GM12865 (cell line): ENCODE measurements at places on chromosomes 5 and 9.

- peak; percentile 13 for DNase-seq
Measured at GRCh38 chr9:536597-537511, 304.6 kb upstream of the DMRT1 start.

DNA sequence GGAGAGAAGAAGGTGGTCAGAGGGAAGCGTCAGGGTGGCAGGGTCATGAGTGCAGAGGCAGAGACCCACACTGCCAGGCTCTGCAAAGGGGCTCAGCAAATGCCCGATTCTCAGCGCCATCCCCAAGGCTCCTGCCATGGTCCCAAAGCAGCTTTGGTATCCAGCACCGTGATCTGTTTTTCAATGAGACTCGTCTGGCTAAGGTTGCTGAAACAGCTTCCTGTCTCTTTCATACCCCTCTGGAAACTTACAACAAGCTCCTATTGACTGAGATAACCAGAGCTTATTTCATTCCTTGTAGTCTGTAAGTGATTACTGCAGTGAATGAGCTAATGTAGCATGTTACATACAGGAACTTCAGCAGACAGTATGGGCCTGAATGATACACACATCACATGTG, 568.6 kb upstream of the DAP start:
- DNase-seq, result no peak

- no peak for DNase-seq
Measured at GRCh38 chr5:93891491-93892480, 150.4 kb upstream of the POU5F2 start.

GRCh38 chr9:92966518-92966800, 19.1 kb downstream of the FGD3 start:
- no peak for DNase-seq

- no peak for DNase-seq
Measured at GRCh38 chr5:131515348-131515747, 119.7 kb downstream of the RAPGEF6 start.

DNA sequence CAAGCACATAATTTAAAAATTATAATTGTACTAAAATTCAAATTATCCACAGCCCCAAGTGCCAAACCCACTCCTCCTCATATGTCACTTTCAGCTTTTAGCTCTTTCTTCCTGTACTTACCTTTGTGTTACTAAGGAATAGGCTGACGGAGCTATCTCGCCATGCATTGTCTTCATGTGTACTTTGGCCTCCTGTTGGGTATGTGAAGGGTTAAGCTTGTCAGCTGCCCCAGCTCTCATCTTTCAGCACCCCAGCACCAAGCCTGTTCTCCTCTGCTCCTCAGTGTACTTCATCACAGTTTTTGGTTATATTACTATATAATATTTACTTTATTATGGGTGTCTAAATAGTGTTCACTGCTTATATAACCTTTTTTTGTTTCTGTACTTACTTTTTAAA, 46.2 kb downstream of the OSTF1 start:
- DNase-seq, result no peak

DNA sequence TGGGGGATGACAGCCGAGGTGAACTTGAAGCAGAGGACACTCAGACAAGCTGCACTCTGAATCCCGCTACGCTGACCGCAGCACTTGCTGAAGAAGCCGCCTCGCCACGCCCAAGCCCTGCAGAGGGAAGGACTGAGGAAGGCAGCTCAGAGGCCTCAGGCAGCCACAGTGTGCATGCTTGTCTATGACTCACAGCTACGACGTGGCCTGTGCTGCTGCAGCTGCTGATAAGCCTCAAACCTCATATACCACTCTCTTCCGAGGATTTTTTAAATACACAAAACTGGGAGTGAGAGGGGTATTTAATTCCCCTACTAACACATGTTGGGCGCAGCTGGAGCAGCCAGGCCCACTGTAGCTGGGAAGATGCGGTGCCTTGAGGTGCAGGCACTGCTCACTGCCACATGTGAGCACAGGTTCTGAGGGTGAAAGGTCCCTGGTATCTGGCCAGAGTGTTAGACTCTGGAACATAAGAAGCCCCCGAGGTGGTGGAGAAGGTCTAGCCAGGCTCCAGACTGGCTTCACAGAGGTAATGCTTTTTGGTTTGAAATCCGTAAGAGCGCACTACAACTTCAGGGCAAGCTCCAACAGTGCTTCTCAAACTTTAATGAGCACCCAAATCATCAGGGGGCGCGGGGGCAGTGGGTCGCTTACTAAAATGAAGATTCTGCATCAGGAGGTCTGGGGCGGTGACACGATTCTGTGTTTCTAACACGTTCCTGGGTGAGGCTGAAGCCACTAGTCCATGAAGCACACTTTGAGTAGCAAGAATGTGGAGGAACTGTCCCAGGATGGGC, 196.8 kb downstream of the AUH start:
- DNase-seq, result peak; percentile 12

DNA sequence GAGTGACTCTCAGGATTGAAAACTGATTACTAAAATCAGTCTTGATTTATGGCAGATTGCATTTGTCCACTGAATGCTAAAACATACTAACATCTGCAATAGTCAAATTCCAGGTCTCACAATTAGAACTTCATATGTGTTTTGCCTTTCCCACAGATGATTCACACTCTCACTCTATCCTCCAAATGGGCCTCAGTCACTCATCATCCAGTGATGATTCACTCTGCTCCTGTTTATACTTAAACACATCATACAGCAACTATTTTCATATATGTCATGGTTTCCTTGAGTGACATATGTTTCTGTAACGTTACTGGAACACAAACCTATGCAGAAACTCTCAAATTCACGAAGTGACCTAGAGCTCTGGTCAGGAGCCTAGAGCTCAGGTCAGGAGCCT, 512.9 kb downstream of the HINT1 start:
- DNase-seq, result no peak

- DNase-seq, result no peak
Measured at GRCh38 chr9:132575811-132576210, 6.6 kb upstream of the BARHL1 start.

DNA sequence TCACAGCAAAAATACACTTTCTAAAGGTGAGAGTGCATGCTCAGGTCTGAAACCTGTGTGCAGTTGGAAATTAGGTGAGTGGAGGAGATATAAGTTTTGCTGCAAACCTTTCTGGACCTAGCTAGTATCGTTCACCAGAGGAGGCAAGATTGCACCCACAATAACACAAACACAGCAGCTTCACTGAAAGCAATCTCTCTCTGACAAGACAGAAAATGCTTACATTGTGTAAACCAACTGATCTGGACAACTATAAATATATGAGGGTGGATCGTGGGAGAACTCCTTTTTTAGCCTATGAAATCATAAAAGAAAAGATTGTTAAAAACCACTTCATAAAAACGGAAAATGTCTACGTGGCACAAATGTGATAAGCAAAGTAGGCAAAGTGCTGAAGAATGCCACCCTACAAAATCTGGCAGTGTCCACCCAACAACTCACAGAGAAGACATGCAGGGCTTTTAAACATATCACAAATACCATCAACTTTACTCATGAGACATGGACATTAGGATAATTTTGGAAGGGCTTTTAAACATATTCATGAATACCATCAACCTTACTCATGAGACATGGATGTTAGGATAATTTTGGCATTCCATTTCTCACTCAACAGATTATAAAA, 134.3 kb downstream of the CDH18 start:
- no peak for DNase-seq

- no peak for DNase-seq
Measured at GRCh38 chr9:88925481-88925880, 65.8 kb upstream of the S1PR3 start.

DNA sequence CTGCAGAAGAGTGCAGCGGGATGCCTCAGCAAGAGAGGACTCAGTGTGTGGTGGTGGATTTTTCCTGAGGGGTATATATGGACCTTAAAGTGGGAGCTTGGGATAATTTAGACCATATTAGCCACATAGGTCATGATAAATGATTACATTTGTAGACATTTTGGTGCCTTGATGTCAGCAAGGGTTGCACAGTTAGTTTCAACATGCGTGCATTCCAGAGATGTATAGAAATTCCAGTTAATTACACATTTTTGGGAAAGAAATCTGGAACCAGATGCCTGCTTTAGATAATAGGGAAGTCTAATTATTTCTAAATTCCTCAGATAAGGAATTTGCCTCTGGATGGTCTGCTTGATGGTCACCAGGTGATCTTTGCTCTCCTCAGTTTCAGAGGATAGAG, 440.6 kb upstream of the PAPPA start:
- no peak for DNase-seq

DNA sequence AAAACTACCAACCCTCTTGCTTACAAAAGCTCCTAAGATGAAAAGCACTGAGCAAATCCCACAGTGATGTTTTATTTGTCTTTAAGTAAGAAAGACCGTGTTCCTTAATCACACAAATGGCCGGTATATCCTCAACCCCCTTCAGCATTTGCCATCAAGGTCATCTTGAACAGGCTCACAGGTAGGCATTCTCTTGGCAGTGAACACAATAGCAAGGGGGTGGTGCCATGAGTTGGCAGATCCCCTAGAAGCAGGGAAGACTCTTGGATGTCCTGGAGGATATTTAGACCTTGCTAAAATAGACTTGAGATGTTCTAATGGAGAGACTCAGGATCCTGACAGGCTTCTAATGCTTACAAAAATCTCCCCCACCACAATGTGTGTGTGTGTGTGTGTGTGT, 323.0 kb downstream of the SPOCK1 start:
- no peak for DNase-seq

GRCh38 chr9:130632841-130633240, 31.6 kb upstream of the PRDM12 start:
- DNase-seq, result no peak

GRCh38 chr9:121598965-121599871, 52.2 kb upstream of the DAB2IP start:
- DNase-seq, result no peak

DNA sequence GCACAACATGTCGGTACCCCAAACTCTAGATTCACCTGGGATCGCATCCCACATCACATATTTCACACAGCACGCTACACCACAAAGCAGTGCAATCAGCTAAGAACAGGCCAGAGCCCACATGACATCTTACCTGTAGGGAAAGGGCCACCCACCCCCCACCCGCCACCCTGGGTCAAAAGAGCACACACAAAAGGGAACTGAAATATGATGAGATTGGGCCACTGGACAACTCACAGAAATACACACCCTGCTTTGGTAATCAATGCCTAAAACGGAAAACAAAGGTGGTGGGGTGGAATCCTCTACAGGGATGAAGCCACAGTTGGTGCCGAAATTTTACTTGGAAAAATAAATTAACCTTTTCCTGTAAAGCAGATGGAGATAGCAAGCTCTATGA, 13.1 kb downstream of the RETREG1 start:
- DNase-seq, result no peak

- no peak for DNase-seq
Measured at GRCh38 chr5:6615034-6615815, 17.6 kb downstream of the NSUN2 start.

- no peak for DNase-seq
Measured at GRCh38 chr5:138950421-138951031, 75.4 kb upstream of the LRRTM2 start.

DNA sequence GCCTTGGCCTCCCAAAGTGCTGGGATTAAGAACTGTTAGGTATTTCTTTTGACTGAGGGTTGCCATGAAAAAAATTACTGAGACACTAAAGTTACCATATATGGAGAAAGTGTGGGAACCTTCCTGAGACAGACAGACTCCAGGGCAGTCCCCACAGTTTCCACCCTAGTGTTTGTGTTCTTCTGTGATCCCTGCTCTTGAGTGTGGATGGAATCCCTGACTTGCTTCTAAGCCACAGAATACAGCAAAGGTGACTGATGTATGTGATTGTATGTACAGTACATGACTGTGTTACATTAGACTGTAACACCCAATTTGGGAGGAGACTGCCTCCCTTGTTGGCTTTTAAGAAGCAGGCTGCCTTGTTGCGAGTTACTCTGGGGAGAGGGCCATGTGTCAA, 24.7 kb upstream of the ADAM19 start:
- no peak for DNase-seq

DNA sequence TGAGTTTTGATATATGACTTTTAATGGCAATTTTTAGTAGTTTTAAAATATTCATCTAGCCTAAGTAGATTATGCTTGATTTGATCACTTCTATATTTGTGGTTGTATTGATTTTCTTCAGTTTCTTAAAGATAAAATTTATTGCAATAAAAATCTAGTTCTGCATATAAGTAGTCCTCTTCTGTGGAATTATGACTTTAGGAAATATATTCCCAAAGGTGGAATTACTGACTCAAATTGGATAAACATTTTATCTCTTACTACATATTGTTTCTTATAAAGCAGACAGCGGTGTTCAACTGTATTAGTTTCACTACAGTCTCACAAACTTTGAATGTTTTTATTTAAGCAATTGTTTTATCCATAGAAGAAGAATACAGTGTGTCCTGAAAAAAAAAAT, 883.0 kb upstream of the SEMA6A start:
- no peak for DNase-seq

DNA sequence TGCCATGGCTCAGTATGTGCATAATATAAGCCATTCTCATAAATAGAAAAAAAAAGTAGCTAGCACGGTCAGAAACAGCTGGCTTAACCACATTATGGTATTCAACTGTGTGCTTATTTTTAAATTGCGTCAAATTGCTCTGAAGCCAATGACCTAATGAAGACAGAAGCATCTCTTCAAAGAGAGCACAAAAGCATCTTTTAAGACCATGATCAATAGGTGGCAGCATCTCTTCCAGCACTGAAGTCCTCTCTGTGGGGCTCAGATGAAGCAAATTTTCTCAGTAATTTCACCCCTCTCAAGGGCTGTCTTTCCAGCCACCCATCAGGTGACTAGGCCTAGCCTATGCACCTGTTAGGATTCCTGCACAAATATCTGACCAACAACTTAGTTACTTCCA, 251.4 kb downstream of the GLIS3 start:
- peak; percentile 12 for DNase-seq

DNA sequence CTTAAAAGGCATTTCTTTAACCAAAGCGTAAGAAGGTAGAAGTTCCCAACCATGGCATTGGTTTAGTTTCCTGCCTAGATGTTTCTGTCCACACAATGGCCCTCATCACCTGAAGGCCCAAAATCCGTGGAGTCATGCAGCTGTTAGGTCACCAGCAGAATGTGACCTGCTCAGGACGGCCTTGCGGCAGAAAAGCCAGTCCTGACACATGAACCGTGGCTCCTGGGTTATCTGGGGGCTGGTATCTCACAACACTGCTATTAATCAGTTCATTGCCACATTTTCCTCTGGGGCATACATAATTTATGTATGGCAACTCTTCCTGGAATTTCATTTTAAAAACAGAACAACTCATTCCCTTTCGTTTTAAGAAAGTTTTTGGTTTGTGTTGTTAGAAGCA, 278.4 kb downstream of the ATPSCKMT start:
- DNase-seq, result no peak

GRCh38 chr5:932151-932627, 39.5 kb downstream of the TRIP13 start:
- DNase-seq, result no peak

- DNase-seq, result no peak
Measured at GRCh38 chr9:121672986-121673385, 21.6 kb downstream of the DAB2IP start.

GRCh38 chr9:125142560-125143376, 560 bp downstream of the SCAI start:
- DNase-seq, result peak; percentile 29

- no peak for DNase-seq
Measured at GRCh38 chr9:87406543-87407166, 91.0 kb upstream of the DAPK1 start.

GRCh38 chr5:36724467-36725332, 118.3 kb downstream of the SLC1A3 start:
- DNase-seq, result peak; percentile 95
